Renal cortex interstitium (tissue), 15 donors: ENCODE measurements at places on chromosomes 2 and 18.
A peak's percentile ranks its signal among the peaks of the same experiment; 100 is the strongest.

- no peak for DNase-seq
Measured at GRCh38 chr2:223856584-223856983, 19.2 kb upstream of the AP1S3 start.

DNA sequence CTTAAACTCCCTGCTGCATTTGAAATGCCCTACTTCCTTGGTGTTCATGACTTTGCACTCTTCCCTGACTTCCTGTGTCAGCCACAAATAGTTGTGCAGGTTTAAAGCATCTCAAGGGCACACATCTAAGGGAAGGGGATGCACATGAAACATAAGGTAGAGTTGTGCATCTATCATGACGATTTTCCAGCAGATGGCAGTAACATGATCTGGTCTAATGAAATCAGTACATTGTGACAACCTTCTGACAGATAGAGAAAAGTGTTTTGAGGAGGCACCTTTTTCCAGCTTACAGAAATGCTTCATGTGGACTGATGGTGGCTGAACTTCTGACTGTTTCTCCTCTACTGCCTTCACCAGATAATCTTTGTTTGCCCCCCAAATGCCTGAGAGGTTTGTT lies 238.9 kb downstream of the XIRP2 start:
- no peak for DNase-seq

- no peak for DNase-seq
Measured at GRCh38 chr2:241545523-241546473, 12.7 kb upstream of the BOK start.

DNA sequence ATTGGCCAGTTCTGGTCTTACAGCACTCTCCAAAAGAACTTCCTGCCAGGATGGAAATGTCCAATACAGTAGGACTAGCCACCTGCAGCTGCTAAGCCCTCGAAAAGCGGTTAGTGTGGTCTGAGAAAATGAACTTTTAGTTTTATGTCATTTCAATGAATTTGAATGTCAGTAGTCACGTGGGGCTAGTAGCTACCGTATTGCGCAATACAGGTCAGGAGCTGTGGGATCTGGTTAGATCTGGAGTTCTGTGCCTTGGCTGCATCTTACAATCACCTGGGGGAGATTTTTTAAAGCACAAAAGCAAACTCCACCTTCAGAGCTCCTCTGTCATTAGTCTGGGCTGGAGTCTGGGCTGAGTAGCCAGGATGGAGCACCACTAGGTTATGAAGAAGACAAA lies 35.9 kb downstream of the C1QL2 start:
- no peak for DNase-seq

- no peak for DNase-seq
Measured at GRCh38 chr2:108348816-108349570, 28.8 kb upstream of the SULT1C4 start.

DNA sequence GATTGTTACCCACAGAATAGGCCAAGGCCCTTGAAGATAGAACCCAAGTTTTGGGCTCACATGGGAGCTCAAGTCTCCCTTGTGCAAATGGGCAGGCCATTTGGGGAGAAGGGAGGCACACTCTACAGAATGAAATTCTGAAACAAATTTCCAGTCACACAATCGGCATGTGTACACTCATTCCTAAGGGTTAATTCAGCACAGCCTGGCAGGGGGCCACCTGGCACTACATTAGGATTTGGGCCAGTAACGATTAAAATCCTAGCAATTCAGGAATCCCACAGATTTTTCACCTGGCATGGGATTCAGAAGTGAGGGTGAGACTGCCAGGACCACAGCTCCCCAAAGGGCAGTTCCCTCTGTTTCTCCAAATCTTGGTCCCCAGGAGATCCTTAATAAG lies 46.4 kb downstream of the BMP10 start:
- no peak for DNase-seq

GRCh38 chr2:238421695-238422035 lies 5.1 kb upstream of the ASB1 start:
- DNase-seq, result no peak

GRCh38 chr2:74499267-74499939 lies at the start of gene LBX2:
Gene LBX2 (minus strand): TSS chr2:74499603. CDS start chr2:74499537, 66 bp downstream.
- DNase-seq, result no peak

DNA sequence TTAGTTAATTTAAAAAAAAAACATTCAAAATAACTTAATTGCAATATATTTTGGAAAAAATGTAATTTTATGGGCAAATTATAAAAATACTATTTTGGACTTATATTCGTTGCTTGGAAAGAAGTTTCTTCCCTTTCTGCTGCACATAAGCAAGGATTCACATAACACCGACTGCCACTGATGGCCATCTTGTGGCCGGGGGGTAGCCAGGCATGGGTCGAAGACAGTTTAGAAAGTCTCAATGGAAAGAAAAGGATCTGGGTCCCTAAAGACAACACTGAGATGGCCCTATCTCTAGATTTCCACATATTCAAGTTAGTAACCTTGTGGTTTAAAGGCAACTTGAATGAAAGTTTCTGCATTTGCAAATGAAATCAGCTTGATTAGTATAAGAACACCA lies 318.6 kb downstream of the AKAIN1 start:
- no peak for DNase-seq

- DNase-seq, result no peak
Measured at GRCh38 chr18:73975266-73975665, 172.4 kb downstream of the FBXO15 start.

GRCh38 chr2:51810197-51810596 lies 778.3 kb upstream of the NRXN1 start:
- no peak for DNase-seq

GRCh38 chr2:1723397-1724042 lies 20.8 kb downstream of the PXDN start:
- no peak for DNase-seq

GRCh38 chr2:63737081-63737751 lies 104.5 kb upstream of the UGP2 start:
- no peak for DNase-seq

- no peak for DNase-seq
Measured at GRCh38 chr2:64727013-64727767, 73.5 kb upstream of the SERTAD2 start.

DNA sequence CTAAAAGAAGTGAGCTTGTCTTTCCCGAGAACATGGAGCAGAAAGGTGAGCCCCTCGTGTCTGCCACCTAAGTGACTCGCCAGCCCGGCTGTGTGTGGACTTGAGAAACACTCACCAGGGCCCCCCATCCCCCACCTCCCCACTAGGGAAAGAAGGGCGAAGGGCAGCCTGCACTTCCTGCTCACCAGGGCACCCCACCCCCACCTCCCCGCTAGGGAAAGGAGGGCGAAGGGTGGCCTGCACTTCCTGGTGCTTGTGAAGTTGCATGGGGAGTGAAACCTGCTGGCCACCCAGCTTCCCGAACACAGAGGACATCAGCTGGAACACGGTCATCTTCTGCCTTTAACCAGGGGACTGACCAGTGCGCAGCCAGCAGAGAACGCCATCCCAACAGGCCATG lies 402.7 kb upstream of the SALL3 start:
- DNase-seq, result no peak

DNA sequence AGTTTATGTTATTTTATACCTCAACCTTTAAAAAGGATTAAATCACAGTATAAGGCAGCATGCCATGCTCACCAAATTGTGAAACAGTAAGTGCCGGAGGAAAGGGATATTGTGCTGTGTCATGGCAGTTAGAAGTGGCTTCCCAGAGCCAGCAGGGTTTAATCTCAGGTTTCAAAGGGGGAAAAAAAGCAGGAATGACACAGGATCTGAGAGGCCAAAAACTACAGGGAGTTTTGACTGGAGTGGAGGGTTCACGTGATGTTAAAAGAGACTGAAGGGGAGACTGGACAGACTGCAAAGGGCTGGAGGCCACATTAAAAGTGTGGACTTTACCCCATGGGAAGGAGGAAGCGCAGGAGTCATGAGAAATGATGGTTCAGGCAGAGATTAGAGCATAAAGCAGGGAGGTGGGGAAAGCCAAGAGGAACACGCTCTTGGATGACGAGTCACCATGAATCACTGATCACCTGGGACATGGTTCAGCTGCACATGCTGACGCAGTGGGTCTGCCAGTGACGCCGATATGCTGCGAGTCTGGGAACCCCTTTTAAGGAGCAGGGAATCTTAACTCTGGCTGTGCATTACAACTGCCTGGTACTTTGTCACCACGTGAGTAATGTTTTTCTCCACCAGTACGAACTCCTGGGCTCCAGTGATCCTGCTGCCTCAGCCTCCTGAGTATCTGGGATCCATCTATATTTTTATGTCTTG lies 6.1 kb downstream of the CHMP1B start:
- DNase-seq, result peak; percentile 63

DNA sequence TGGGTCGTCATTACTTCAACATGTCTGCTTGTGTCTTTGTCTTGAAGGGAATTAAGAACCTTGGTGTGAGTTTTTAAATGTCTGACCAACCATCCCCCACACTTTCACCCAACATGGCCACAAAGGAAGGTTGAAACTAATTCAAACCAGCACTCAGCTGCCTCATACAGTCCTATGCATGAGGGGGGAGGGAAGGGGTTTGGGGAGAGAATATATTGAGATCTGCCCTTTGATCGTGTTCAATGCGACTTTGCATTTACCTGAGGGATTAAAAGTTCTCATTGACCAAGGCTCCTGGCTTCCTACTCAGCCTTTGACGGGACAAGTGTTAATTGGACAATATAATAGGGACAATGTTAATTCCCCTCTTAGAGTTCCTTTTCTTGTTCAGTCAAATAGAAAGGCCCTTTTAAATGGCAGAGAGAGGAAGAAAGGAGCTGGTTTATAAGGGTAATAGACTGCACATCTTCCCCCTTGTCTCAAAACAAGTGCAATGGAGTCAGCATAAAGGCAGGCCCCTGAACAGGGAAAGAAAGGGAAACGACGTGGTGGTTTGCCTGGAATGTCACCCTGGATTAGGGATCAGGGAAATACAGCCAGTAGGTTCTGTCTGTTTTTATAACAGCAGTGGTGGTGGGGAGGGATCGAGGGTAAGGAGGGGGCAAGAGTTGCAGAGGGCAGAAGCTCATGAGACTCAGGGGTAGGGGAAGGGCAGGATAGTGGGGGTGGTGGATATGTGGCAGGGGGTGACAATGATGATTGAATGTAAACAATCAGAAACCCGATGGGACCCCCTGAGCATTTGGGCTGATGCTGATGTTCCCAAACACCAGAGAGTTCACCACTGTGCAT lies 198.7 kb downstream of the MYCN start:
- DNase-seq, result no peak

DNA sequence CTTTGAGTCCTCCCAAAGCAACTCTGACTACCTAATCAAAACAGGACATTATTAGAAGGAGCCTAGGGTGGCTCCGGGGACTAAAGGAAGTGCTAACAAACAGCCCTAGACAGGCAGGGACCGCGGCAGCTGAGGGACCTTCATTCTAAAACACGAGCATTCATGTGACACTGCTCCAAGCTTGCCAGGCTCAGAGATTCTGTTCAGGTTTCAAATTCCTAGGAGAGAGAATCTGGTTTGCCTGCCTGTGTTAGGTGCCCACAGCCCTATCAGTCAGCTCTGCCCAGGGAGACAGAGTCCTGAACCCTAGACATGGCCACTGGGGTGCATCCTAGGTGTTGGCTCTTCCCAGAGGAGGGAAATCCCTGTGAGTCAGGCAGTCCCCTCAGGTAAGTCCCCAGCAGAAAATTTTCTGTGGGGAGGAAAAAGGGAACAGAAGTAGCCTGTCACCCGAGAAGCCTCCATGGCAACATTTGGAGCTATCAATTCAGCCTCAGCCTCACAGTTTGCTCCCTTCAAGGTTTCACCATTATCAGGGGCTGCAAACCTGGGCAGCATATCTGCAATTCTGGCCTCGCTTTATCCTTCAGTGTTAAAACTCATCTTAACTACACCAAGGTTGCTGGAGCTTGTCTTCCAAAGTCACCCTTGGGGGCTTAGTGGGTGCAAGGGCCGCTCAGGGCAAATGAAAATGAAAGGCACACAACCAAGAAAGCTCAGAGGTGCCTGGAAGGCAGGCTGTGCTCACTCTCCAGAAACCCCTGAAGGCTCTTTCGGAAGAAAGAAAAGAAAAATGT lies 28.6 kb downstream of the PCBP1 start:
- no peak for DNase-seq

DNA sequence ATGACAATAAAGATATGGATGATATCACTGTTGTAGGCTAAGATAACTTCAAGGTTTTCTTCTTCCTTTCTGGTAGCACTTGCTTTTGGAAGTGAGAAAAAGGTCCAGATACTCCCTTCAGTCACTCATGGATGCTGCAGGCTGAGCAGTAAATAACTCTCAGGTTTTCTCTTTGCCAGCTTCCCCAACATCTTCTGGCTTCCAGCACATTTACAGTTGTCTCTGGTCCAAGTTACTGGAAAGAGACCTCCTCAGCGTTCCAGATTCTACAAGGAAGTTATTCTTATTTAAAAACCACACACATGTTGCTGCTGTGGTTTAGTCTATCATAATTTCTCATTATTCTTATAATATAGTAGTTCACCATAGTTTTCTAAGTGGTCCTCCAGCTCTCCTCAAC lies 383.4 kb downstream of the PLCL1 start:
- no peak for DNase-seq

DNA sequence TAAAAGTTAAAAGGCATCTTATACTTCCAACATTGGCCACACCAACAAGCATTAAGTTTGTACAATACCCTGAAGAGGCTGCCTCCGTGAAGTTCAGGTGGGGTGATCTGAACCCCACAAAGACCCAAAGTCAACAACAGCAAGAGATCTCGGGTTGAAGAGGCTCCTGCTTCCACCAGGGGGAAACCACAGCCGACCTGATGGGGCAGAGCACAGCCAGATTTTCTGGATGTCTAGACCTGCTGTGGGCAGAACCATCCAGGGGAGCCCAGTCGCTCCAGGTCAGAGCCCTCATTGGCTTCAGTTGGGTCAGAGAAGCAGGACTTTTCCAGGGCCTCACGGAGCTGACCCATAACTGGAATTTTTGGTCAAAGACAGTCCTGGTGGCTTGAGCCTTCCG lies 66.5 kb upstream of the ACKR3 start:
- no peak for DNase-seq

DNA sequence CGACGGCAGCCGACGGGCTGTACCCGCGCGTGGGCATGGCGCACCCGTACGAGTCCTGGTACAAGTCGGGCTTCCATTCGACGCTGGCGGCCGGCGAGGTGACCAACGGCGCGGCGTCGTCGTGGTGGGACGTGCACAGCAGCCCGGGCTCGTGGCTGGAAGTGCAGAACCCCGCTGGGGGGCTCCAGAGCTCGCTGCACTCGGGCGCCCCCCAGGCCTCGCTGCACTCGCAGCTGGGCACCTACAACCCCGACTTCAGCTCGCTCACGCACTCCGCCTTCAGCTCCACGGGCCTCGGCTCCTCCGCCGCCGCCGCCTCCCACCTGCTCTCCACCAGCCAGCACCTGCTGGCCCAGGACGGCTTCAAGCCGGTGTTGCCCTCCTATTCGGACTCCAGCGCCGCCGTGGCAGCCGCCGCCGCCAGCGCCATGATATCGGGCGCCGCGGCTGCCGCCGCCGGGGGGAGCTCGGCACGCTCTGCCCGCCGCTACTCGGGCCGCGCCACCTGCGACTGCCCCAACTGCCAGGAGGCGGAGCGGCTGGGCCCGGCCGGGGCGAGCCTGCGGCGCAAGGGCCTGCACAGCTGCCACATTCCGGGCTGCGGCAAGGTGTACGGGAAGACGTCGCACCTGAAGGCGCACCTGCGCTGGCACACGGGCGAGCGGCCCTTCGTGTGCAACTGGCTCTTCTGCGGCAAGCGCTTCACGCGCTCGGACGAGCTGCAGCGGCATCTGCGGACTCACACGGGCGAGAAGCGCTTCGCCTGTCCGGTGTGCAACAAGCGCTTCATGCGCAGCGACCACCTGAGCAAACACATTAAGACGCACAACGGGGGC lies 2.0 kb downstream of the SP9 start:
- DNase-seq, result no peak

GRCh38 chr2:66984864-66985263 lies 412.3 kb upstream of the ETAA1 start:
- DNase-seq, result no peak
